Forelimb muscle (tissue), 1 donor: ENCODE measurements at places on chromosomes 4 and X.
A peak's percentile ranks its signal among the peaks of the same experiment; 100 is the strongest.

DNA sequence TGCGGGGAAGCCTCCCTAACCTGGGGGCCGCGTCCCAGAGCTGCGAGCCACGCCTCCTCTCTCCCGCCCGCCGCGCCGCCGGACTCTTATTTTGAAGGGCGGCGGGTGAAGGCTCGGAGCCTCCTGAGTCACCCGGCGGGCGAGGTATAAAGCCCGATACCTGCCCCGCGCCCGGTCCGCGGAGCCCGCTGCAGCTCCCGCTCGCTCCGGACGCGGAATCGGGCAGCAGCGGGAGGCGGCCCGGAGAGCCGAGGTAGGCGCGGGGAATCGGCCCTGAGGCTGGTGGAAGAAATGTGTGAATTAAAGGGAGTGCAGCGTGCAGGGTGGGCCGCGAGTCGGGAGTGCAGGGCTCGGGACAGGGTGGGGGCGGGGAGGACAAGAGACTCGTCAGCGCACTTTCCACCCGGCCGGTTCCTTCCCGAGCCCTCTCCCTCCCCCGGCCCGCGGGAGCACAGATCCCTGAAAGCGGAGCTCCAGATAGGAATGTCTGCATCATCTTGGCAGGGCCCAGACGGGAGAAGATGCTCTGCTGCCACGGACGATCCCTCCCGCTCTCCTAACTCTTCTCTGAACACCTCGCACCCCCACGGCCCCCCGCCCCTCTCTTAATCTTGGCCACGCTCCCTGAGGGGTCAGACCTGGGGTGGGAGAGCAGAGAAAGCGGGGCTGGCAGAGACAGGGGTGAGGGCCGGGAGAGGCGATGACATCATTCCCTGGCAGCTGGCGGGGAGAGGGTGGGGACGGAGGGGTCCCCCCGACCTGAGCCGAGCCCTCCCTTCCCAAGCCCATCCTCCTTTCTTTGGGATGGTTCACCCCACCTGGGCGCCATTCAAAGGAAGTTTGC lies 177.9 kb downstream of the CBR4 start:
- DNase-seq: no peak

DNA sequence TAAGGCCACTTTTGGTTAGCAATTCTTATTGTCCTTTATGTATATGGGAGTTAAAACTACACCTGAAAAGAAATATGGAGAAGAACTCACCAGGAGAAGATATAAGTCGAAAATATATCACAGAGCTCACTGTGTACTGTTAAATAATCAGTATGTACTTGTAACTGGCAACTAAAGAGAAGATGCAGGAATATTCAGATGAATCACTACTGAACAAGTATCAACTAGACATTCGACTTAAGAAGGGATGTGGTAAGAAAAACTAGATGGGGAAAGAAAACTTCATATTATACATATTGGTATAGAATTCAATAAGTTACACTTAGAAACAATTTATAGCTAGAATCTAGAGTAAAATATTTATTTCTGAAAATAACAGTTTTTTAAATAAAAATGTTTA lies 230.0 kb downstream of the CAMK2D start:
- no peak for DNase-seq

- peak; percentile 2 for DNase-seq
These were observed 22.2 kb downstream of the TMEM184C start for GRCh38 chr4:147639388-147639787.

- DNase-seq: peak; percentile 38
These were observed 1.5 kb upstream of the ASMTL start for GRCh38 chrX:1453951-1454785.

GRCh38 chrX:12245650-12246645 lies 107.7 kb downstream of the FRMPD4 start:
- DNase-seq: no peak

- peak; percentile 2 for DNase-seq
These were observed 209.0 kb downstream of the PPARGC1A start for GRCh38 chr4:23680671-23681518.

DNA sequence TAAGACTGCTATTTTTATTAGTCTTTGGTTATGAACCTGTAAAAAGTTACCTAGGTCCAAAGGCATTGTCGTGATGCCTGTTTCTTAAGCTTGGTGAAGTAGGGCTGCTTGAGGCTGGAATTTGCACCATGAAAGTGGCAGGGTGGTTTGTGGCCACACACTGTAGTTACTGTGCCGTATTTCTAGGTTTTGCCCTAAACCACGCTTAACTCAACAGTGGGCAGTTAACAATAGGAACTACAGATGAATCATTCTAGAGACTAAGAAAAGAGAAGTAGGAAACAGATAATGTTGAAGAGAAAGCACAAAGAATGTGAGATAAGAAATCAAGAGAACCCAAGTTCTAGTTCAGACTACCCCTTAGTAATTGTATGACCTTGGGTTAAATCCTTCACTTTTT lies 11.5 kb downstream of the ETNPPL start:
- DNase-seq: no peak

DNA sequence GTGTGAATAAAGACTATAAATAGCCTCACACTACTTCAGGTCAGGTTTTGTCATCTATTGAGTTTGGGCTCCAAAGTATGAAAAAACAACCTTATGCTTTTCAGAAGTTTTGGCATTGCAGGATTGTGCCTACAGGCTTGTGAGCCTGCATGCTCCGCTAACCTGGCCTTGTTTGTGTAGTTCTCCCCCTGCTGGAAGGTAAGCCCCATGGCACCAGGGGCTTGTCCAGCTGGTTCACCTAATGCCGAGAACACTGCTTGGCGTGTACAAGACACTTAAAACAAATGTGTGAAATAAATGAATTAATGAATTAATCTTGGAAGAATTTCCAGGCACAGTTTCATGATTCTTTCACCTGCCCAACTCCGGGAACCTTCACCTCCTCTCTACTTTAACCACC lies 1.8 kb upstream of the HSD17B10 start:
- no peak for DNase-seq

DNA sequence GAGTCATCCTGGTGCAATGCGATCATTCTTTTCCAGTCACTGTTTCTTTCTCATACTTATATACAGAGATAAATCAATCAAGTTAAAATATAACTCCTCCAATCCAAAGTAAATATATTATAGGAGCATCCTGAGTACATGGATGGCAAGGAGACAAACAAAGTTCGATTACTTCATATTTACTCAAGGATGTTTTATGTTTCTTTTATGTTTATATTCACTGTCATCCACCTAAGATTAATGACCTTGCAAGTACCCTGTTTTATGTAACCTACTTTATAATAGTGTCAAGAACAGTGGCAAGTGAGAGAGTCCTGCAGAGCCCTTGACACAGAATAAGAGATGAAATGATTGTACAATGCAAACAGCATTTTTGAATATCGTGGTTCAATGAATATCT lies at the start of gene UGT2B11:
TSS of gene UGT2B11 (minus strand) at position 33 of the 400 bp plus-strand sequence. CDS start at position 7, 26 bp downstream.
- DNase-seq: no peak
